Body of pancreas (tissue), 4 donors: ENCODE measurements at places on chromosomes 5 and 9.

DNA sequence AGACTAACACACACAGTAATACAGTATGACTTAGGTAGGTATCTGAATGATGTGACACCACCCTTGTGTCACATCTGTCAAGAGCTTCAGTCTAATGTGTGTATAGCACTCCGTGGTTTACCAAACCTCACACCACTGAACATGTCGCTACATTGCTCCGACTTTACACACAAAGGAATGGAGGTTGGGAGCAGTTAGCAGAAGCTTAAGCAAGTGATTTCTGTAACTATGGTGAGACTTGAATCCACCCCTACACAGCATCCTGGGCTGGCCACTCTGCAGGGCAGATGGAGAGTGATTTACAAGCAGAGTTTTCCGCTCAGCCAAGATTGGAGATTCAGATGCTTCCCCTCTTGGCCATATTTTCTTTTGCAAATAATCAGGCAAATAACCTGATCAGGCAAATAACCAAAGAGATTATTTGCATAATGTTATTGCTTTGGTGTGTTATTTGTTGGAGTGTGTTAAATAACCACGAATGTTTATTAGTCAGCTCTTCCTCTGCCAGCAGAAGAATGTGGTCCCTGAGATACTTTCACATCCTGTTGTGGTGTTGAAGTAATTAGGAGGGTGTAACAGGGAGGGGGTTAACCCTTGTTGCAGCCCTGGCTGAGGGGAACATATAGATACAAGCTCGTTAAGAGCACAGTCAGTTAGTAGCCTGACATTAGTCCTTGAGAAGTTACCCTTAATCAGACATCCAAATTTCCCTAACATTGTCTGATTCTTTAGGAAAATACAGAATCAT lies 92.8 kb downstream of the SNX18 start:
- H3K27ac ChIP-seq = no peak overlapping the region
- no peak overlapping the region for H3K4me3 ChIP-seq
- no peak for DNase-seq
- H3K36me3 ChIP-seq = no peaks in the 10 kb centered on the region

DNA sequence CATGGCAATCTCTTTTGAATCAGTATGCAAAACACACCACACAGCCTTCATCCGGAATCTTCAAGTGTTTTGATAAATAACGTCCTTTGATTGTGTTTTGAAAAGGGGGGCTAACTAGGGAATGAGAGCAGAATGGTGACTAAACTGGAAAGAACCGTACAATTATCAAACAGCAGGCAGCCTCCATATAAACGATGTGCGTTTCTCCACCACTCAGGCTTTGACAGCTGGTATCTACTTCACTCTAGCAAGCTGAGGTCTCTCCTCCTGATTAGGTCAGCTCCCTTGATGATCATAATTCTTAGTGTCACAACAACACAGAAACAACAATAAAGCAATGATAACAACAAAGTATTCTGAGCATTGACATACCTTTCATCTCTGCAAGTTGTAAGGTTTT lies 465.9 kb downstream of the TUSC1 start:
- H3K36me3 ChIP-seq = no peaks in the 10 kb centered on the region
- no peak overlapping the region for H3K4me3 ChIP-seq
- DNase-seq = no peak
- H3K4me1 ChIP-seq = no peaks in the 10 kb centered on the region
- H3K27ac ChIP-seq = no peak overlapping the region

DNA sequence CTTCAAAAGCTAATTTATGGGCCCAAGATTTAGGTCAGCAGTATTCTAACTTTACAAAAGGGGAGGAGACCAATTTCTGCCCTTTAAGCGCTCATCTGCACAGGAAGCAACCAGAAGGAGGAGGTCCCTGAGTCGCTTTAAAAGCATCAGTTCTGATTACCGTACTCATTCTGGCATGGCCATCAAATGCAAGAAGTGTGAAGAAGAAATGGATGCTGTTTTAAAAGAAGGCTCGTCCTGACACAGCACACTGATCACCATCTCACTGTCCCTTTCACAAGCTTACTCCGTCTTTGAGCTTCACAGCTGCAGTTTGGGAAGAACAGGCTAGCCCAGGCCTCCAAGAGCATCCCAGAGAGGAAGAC lies 17.5 kb downstream of the ZNF608 start:
- no peak overlapping the region for H3K27ac ChIP-seq
- no peaks in the 10 kb centered on the region for H3K27me3 ChIP-seq
- no peaks in the 10 kb centered on the region for H3K36me3 ChIP-seq
- H3K4me3 ChIP-seq = no peak overlapping the region

DNA sequence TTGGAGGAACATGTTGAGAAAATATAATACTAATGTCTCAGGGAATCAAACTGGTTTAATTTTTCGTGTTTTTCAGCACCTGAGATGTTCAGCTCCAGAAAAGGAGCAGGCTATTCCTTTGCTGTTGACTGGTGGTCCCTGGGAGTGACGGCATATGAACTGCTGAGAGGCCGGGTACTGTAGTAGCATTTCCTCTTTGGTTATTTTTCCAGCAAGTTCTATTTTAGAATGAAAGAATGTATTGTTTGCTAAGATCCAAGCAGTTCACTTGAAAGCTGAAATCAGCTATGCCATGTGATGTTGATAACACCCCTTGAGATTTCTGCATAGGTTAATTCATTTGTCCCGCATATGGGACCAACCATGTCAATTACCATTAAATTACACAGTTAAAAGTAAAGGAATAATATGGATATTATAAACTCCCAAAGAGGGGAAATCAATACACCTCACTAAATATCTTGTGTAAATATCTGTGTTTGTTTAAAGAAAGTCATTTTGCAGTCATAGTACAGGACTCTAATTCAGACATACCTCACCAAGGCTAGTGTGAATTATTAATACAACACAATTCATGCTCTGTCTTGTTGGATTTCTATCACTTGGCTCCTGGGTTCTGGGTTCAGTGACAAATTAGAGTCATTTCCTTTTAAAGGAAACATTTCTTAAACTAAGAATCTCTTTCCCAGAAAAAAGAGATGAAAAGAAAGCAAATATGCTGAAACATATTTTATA lies 126.8 kb downstream of the STK32A start:
- H3K27me3 ChIP-seq = no peaks in the 10 kb centered on the region
- H3K4me1 ChIP-seq = peaks cover 10% of the 10 kb centered on the region
- no peak overlapping the region for H3K27ac ChIP-seq
- H3K4me3 ChIP-seq = no peak overlapping the region

- no peak overlapping the region for H3K27ac ChIP-seq
- no peak overlapping the region for H3K4me3 ChIP-seq
- H3K27me3 ChIP-seq = no peaks in the 10 kb centered on the region
- no peaks in the 10 kb centered on the region for H3K36me3 ChIP-seq
Measured at GRCh38 chr9:114214686-114215414, 59.5 kb downstream of the COL27A1 start.
